ENCODE measurements at places on chromosomes 5 and 9.

DNA sequence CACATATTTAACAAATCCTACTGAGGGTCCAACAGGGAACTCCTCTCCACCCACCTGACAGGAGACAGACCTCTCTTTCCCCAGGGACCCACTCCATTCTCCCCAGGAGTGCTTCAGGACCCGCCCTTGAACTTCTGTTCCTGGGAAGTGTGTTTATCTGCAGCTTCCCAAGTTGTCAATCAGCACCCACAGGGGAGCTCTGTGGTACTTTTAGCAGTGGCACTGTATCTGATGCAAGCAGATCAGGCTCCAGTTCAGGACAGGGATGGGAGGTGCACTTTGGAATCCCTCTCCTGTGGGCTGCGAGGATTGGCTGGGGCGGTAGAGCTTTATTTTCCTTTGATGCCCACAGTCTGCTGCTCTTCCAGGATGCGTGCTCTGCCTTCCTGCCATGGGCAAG is 8.7 kb downstream of the GALNT10 start:
- DNase-seq, result no peak

DNA sequence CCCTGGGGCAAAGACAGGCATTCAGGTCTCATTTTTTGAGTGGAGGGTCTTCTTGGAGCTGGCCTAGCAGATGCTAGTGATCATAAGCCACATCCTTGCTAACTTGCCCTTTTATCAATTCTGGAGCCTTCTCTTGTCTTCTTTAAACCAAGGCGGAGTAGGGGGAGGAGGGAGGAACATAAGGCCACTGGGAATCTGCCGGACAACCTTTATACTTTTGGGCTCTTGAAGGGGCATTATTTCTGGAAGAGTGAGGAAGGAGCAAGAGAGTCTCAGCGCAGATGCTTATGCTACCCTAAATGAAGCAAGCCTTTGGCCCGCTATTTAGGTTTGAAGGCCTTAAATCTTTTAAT is 2.0 kb downstream of the TMEFF1 start:
- no peak for DNase-seq

DNA sequence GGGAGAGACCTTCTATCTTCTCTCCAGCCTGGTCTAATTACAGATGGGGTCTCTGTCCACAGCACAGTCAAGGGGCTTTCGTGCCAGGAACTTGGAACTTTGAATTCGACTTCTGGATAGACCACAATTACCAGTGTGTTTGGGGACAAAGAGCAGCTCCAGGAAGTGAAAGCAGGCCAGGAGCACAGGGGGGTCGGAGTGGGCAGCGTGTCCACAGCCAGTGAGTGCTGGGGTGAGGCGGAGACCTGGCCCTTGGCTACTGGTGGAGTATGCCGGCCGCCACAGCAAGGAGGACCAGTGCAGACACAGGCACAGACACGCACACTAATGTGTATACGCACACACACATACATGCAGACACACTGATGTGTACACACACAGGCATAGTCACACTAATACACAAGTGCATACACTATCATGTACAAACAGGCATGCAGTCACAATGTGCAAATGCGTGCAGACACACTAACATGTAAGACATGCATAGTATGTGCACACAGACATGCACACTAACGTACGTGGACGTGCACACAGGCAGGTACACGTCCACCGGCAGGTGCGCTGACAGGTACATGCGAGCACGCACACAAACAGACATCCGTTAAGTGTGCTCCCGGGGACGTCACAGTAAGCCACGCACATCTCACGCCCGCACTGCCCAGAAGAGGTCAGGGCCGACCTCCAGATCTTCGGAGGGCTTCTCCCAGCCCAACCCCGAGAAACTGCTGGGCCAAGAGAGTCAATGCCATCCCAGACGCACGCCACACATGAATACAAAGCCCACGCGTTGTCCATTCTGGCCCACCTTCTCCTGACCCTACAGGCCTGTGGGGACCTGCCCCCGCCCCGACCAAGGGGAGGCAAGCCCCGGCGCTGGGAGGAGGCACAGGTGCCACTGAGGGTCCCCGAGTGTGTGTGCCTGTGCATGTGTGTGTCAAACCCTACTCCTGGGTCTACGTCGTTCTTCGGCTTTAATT is 46.5 kb downstream of the NKD2 start:
- no peak for DNase-seq

DNA sequence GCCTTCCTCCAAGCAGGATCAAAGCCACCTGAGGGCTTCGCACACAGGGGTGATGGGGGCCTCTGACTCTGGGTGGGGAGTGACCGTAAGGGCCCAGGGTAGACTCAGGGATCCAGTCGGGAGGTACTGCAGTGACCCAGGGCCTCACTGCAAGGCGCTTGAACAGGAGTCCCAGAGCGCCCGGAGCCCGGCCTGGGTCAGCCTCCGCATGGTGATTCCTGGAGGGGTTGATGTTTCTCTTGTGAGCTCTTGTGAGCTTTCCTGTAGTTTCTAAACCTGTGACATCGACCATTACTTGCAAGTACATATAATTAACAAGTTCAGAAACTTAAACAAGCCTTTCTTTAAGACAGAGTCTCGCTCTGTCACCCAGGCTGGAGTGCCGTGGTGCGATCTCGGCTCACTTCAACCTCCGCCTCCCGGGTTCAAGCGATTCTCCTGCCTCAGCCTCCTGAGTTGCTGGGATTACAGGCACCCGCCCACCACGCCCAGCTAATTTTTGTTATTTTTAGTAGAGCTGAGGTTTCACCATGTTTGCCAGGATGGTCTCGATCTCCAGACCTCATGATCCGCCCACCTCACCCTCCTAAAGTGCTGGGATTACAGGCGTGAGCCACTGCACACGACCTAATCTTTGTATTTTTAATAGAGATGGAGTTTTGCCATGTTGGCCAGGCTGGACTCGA is 19.8 kb downstream of the PTGES start:
- DNase-seq, result no peak

DNA sequence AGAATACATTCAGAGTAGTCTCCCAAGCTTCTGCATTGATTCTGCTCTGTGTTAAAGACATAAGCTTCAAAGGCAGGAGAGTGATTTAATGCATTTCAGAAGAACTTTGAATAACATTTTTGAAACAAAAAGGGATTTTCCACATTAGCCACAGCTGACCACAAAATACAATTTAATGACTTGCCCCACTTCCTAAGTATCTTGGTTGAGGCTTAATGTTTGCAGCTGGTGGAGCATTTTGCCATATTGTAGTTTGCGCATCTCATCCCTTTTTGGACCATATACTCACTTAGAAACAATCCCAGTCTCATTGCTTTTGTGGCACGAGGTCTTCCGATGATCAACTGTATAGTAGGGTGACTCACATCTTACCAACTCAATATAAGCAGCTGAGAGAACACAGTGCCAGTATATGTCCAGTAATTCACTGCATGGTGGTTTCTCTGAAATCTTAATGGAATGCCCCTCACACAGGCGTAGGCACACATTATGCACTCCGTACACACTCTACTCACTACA is 455.8 kb upstream of the PTGER4 start:
- DNase-seq, result no peak

Measured in globus pallidus (tissue), 1 donor.